Stimulated activated CD4-positive, alpha-beta T cell treated with anti-CD3 and anti-CD28 coated beads, TNF-alpha, amount 100 ng/mL, for 1 hour (primary cell): ENCODE measurements at places on chromosomes 5 and 9.

- DNase-seq: no peak
Measured at GRCh38 chr5:17269201-17269600, 51.8 kb downstream of the BASP1 start.

DNA sequence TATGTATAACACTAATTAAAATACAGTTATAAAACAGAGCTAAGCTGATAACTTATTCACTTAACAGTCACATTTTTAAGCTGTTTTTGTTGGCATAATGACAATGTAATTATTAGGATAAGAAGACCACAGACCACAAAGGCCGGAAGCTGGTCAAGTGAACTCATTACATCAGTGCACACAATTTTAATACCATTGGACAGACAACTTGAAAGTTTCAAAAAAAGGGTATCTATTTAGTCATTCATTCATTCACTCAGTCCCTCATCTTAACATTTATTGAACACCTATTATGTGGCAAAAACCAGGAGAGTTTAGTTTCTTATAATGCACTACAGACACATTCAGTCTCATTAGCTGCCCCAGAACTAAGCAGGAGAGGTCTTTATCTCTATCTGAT, 11.6 kb downstream of the ERP44 start:
- DNase-seq: no peak

- no peak for DNase-seq
Measured at GRCh38 chr5:179348843-179349242, 3.6 kb upstream of the ADAMTS2 start.

DNA sequence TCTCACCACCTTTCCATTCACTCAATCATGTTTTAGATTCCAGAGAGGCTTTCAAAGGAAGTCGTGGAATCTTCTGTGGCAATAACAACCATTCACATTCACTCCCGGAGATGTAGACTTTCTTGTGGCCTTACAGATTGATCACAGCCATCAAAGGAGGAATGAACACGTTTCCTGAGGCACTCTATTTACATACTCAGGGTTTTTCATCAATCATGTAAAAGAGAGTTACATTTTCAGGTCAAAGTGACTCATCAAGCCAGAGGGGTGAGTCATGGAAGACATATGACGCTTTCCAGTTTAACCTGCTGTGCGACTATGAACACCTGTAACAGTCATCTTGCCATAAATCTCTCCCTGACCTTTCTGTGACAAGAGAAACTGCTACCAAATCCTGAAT, 39.3 kb upstream of the RAD23B start:
- peak; percentile 3 for DNase-seq

- no peak for DNase-seq
Measured at GRCh38 chr9:107779731-107780130, 290.2 kb upstream of the KLF4 start.

DNA sequence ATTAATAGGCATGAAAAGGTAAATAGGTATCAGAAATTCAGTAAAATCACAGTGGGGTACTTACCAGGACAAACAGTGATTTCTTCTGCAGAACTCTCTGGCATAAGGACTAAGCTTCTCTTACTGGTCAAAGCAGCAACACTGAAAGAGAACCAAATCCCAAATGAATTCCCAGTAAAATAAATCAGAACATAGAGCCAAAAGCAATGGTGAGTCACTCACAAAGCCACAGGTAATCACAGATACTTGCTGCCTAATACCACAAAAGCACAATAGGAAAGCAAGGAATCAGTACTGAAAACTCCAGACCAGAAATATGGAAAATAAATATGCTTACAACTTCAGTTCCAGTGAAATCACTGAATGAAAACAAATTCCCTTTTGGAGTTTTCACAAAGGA, 50.7 kb downstream of the UIMC1 start:
- no peak for DNase-seq
